ENCODE measurements at places on chromosomes 1 and 21.
A peak's percentile ranks its signal among the peaks of the same experiment; 100 is the strongest.

GRCh38 chr1:223770621-223771315, 58.4 kb downstream of the CAPN2 start:
- no peak for DNase-seq

DNA sequence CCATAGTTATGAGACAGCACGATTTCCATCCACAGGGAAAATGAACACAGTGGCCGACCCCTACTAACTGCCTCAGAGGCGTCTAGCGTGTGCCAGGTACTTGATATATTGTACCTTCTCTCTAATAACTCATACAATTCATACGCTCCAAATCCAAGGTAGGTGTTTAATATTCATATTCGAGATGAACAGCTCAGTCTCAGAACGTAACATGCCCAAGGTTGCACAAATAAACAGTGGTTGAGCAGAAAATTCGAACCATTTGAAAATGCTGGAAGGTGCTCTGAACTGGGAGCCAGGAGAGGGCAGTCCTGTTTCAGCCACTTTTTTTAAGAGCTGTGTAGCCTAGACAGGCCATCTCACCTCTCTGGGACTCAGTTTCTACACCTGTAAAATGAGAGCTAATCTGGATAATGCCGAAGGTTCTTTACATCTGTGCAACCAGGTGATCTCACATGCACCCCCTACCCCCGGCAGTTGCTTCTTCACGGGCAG, 7.9 kb downstream of the SLC45A3 start:
- no peak for DNase-seq

GRCh38 chr1:91827087-91827458, 58.9 kb downstream of the TGFBR3 start:
- no peak for DNase-seq

DNA sequence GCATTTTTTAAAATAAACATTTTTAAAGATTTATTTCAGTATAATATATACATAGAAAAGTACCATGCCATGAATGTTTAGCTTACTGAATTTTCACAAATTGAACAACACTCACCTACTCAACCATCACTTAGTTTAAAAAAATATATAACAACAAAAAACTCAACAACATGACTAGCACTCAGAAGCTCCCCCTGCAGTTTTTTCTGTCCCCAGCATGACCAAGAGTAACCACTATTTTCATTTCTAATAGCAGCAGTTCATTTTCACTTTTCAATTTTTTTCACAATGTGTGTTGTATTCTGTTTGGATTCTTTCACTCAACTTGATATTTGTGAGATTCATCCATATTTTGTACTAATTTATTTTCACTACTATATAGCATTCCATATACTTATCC, 162.3 kb upstream of the POGK start:
- DNase-seq = no peak

DNA sequence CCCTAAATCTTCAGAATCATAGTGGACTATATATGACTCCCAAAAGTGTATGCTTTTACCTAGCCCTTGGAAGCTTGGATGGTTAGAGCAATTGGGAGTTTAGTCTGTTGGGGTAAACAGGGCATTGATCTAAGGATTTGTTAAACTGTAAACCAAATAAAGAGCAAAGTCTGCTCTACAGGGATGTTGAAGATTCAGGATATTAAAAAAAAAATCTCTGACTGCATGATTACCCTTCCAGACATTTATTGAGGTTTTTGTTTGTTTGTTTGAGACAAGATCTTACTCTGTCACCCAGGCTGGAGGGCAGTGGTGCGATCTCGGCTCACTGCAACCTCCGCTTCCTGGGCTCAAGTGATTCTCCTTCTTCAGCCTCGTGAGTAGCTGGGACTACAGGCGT, 31.6 kb downstream of the PBX1 start:
- DNase-seq = no peak

- DNase-seq = peak; percentile 63
Observed at GRCh38 chr21:34129039-34129891, 55.9 kb downstream of the MRPS6 start.

Data from bronchial epithelial cell (primary cell).